ENCODE measurements at places on chromosomes 1 and 21.

- DNase-seq = no peak
Measured at GRCh38 chr1:110477967-110478640, 27.2 kb downstream of the PROK1 start.

DNA sequence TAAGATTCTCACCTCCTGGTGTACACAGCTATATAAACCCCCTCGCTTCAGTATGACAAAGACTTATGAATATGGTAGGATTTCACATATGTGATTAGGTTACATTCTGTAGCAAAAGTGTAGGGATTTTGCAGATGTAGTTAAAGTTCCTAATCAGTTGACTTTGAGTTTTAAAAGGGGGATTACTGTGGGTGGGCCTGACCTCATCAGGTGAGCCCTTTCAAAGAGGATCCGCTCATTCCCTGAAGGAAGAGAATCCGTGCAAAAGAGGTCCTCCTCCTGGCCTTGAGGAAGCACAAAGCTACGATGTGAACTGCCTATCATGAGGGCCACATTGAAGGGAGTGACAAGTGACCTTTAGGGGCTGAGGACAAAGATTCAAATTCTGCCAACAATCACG lies 30.6 kb upstream of the KAZN start:
- DNase-seq = no peak

DNA sequence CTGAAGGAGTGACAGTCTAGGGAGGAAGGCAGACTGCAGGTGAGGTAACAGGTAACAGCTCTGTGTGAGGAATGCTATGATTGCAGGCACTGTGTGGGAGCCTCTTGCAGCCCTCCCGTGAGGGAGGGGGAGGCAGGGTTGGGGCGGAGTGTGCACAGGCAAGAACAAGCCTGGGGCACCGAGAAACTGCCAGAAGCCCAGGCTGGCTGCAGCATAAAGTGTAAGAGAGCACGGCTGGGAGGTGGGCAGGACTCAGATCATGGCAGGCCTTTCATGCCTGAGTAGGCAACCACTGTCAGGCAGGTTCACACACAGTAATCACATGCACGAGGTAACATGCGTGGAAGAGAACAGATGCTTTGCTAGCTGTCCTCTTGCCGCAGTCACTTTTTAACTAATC lies 11.3 kb upstream of the RHEX start:
- no peak for DNase-seq

GRCh38 chr1:156559797-156560385 lies 12.5 kb downstream of the IQGAP3 start:
- no peak for DNase-seq

DNA sequence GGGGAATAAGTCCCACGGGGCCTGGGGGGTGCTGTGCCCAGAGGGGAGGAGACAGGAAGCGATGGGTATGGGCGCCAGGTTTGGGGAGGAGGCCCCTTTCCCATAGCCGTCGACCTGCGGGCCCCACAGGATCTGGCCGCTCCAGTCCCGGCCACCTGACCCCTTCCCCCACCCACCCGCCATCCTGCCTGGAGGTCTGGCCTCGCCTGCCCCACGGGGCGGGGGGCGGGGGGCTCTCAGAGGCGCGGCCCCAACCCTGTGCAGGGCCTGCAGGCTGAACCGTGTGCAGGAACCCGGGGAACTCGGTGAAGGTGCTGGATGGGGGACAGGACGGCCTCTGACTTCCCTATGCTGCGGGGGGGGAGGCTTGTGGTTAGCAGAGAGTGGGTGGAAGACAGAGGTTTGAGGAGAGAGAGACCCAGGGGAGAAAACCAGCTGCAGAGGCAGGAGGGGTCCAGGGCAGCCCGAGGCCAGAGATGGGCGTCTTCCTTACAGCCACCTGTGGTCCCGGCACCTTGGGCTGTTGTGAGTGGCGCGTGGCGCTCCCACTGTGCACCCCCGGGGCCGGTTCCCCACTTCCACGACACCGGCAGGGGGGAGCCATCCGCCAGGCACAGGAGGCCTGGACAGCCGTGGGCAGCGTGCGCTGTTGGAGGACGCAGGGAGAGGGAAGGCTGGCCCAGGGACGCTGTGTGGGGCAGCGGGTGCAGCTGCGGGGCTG lies 2.5 kb upstream of the TNFRSF18 start:
- DNase-seq = no peak

- DNase-seq = no peak
Measured at GRCh38 chr1:59678040-59678439, 136.7 kb upstream of the HOOK1 start.

DNA sequence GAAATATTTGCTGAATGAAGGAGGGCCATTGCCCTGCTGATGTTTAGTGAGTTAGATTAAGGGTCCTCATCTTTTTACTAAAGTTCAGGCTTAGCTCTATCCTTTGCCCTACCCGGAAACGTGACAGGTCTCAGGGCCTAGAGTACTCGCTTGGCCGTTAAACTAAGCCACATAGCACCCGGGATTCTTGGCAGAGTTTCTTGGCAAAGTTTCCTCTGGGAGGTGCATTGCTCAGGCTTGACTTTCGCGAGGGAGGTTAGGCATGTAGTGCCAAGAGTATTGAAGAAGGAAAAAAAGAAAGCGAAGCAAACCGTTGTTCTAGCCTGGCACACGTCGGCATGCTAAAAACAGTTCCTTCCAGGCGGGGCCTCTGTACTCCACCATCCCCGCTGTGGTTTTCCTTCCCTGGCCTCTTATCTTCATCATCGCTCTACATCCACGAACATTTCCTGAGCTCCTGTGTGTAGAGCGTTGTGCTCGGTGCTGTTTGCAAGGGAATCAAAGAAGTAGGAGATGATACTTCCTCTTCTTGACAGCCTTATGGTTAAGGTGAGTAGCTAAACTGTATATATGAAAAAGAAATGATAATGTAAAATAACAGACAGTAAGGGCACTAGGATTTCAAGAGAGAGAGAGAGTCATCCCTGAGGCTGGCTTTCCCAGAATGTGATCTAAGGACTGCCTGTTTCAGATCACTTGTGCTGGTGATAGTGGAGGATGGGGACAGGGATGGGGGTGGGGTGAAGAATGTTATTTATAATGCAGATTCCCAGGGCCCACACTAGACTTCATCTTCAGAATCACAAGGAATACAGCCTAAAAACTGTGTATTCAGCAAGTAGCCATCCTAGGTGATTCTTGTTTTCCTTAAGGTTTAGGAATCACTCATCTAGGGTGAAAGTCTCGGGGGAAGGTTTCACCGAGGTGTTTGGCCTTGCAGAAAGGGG lies 18.8 kb downstream of the RNF220 start:
- DNase-seq = no peak

- no peak for DNase-seq
Measured at GRCh38 chr1:16061266-16061665, 12.2 kb downstream of the FAM131C start.

DNA sequence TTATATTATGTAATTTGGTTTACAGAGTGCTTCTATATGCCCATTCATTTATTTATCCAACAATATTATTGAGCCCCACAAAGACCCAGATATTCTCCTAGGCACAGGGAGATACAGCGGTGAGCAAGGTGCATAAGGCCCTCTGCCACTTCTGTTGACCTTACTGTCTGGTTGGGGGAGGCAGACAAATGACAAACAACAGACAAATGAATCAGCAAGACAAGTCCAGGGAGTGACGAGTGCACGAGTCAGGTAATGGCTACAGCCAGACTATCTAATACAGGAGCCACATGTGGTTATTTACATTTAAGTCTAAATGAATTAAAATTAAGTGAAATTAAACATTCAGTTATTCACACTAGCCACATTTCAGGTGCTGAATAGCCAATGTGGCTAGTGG lies 22.0 kb upstream of the BCAR3 start:
- no peak for DNase-seq

- DNase-seq = no peak
Measured at GRCh38 chr1:66489151-66489550, 44.8 kb upstream of the SGIP1 start.

- DNase-seq = no peak
Measured at GRCh38 chr1:214296860-214297745, 16.1 kb downstream of the SMYD2 start.

All from occipital lobe (tissue), 3 donors.